ENCODE measurements at places on chromosomes 1 and 21.

GRCh38 chr1:16173447-16174260, 17.8 kb upstream of the EPHA2 start:
- DNase-seq, result peak; percentile 91

DNA sequence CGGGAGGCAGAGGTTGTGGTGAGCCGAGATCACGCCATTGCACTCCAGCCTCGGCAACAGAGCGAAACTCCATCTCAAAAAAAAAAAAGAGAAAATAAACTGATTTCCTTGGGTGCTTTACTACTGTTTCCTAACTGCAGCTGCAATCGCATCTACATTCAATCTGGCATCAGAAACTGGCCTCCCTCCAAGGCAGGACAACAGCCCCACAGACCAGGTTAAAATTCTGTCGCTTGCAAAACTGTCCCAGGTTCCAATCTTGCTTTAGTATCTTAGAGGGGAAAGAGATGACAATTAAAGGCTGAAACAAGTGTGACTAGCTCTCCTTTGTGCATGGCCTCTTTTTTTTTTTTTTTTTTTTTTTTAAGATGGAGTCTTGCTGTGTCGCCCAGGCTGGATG, 32.4 kb upstream of the SLC25A33 start:
- no peak for DNase-seq

DNA sequence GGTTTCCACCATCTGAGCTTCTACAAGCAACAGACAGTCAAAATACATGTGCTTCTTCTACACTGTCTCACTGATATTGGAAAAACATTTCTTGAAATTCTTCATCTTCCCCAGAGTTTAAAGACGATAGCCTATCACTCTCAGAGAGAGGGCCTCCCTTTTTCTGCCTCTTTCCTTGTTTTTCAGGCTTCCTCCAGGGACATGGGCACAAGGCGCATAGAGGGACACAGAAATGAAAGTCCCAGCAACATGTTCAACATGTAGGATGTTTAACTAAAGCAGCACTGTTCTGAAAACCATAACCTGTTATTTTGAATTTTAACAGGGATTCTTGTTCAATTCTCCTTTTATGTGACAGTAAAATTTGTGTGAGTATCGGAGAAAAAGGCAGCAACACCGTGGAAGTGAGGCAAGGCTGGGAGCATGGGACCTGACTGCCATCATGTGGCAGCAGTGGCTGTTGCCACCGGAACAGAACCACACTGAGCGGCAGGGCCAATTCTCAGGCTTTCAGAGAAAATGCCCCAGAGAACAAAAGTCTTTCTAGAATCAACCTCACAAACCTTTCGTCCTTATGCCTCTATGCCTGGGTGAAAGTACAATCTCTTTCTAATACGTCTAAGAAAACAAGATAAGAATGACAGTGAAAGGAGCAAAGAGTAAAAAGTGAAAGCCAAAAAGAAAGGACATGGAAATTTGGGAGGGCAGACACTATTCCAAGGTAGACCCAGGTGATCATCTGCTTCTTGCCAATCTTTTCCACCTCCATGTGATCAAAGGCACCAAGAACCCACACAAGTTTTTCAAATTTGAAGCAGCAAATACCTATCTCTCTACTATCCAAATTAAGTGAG, 54.5 kb downstream of the PCNX2 start:
- DNase-seq, result peak; percentile 28

GRCh38 chr1:171116676-171117075, 26.0 kb downstream of the FMO3 start:
- no peak for DNase-seq

GRCh38 chr21:41663805-41664788, 102.8 kb downstream of the RIPK4 start:
- peak; percentile 61 for DNase-seq

GRCh38 chr1:3483801-3484444, 29.5 kb downstream of the ARHGEF16 start:
- no peak for DNase-seq

- DNase-seq, result no peak
Observed at GRCh38 chr1:11129649-11130390, 30.2 kb upstream of the EXOSC10 start.

DNA sequence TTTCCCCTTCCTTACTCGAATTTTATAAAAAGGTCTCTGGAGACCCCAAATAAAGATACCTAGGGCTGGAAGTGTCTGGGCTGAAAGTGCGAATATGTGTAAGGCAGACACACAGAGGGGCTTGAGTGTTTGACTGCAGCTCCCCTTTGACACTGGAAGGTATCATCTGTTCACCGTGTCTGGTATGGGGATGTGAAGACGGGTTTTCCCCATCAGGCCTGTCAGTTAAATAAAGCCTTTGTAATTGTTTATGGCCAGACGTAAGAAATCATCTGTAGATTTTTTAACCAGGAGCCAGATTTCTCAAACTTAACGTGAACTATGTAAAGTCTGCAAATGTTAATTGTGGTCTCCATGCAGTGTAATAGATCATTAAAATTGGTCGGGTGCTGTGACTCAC, 1173.4 kb downstream of the AMY1C start:
- DNase-seq, result no peak

- no peak for DNase-seq
Observed at GRCh38 chr21:19244502-19245187, 841.1 kb upstream of the TMPRSS15 start.

DNA sequence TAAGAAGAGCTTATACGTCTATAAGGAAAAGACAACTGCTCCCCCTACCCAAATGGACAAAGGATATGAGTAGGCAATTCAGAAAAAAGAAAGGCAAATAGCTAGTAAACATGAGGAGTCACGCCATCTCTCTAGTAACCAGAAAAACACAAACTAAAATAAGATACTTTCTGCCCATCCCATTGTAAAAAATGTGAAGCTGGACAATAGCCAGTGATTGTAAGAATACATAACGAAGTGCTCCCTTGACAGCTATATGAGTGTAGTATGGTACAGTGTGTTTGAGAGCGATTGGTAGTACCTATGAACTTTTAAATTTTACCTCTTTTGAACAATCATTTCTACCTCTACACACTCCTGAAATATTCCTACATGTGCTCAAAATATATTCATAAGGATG, 7.5 kb upstream of the GJA8 start:
- DNase-seq, result no peak

DNA sequence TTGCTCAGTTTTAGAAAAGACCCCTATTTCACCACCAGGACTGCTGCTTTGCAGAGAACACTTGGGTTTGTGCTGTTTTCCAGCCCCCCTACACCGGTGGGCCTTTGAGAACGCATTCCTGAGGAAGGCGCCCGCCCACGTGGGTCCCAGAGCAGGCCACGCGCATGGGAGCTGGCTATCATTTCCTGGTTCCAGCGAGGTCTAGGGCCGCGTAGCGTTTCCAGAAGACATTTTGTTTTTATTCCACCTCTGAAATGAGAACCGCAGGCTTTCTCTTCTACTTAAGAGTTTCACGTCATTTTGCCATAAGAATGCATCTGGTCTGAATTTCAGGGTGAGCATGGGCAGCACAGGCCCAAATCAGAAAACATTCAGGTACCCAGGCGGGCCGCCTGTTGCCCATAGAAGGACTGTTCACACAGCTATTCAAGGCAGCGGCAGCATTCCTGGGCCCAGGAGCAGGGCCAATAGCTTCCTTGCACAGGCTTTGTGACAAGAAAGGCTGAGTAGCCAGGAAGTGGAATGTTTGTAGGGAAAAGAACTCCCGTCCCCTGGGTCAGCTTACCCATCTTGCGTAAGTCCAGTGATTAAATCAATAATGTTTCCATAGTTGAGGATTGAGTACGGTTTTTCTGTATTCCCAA, 1.4 kb upstream of the KLHL21 start:
- no peak for DNase-seq

GRCh38 chr1:29342983-29343382, 106.7 kb downstream of the PTPRU start:
- DNase-seq, result no peak

DNA sequence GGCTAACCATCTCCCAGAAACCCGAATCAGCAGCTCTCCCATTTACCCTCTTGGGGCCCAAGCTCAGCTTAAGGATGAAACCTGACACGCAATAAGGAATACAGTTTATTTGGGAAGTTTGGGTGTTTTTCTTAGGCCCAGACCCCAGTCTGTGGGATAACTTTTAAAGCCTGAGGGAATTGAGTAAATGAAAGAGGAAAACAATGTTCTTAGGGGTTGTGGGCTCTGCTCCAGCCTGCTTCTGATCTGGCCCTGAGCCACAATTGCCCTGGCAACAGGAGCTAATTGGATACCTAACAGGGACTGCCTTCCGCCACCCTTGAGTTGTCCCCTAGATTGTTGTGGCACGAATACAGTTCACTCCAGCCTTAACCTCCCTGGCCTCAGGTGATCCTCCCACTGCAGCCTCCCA, 20.1 kb downstream of the DYRK3 start:
- DNase-seq, result no peak

GRCh38 chr1:151837197-151837596, 2.4 kb downstream of the C2CD4D start:
- no peak for DNase-seq

GRCh38 chr1:221912230-221912629, 170.3 kb upstream of the DUSP10 start:
- no peak for DNase-seq

DNA sequence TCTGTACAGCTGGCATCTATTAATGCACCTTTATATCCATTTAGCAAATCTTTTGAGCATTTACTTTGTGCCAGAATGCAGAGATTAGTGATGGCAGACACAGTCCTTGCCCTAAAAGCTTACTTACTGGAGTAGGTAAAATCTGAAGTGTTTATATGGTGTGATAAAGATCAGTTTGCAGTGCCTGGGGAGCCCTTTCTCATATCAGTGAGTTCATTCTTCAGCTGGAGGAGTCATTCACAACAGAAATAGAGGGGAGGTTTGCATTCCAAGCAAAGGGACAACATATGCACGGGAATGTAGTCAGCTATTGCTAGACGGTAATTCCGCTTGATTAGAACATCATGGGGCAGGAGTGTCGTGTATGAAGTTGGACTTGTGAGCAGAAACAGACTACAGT, 8.4 kb downstream of the SLC35F3 start:
- no peak for DNase-seq

- no peak for DNase-seq
Observed at GRCh38 chr1:179001451-179001850, 24.2 kb upstream of the FAM20B start.

DNA sequence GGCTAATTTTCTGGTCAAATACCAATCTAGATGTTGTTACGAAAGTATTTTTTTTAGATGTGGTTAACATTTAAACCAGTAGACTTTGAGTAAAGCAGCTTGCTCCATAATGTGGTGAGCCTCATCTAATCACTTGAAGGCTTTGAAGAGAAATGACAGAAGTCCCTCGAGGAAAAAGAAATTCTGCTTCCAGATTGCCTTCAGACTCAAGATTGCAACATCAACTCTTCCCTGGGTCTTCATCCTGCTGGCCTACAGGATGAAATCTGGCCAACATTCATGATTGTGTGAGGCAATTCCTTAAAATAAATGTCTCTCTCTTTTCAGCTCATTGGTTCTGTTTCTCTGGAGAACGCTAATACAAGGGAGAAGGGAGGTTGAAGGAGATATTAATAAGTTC, 32.5 kb upstream of the SSX2IP start:
- no peak for DNase-seq

DNA sequence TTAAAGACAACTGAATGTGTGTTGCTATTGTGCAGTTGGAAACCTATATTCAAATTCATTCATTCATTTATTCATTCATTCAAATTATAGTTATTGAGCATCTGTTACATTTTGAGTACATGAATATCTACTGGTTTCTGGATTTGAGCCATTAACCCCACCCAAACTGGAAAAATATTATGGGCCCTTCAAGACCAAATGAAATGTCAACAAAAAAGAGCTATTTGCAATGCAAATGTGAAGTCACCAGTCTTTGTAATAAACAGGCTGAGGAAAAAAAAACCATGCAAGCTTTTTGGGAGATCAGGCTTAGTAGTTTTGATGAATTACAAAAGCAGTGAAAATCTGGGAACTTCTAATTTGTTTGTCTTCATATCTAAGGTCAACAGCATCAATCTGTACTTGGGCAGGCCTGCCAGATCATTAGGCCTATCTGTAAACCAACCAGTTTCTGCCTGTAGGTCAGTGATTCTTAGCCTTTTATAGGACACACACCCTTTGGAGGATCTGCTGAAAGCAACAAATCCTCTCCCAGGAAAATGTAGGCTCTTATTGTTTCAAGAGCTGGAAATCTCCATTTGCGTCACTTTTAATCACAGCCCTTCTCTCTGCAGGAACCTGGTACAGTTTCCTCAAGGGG, 134.7 kb downstream of the FAM78B start:
- DNase-seq, result no peak

- no peak for DNase-seq
Observed at GRCh38 chr1:180981596-180982387, 40.9 kb downstream of the STX6 start.

DNA sequence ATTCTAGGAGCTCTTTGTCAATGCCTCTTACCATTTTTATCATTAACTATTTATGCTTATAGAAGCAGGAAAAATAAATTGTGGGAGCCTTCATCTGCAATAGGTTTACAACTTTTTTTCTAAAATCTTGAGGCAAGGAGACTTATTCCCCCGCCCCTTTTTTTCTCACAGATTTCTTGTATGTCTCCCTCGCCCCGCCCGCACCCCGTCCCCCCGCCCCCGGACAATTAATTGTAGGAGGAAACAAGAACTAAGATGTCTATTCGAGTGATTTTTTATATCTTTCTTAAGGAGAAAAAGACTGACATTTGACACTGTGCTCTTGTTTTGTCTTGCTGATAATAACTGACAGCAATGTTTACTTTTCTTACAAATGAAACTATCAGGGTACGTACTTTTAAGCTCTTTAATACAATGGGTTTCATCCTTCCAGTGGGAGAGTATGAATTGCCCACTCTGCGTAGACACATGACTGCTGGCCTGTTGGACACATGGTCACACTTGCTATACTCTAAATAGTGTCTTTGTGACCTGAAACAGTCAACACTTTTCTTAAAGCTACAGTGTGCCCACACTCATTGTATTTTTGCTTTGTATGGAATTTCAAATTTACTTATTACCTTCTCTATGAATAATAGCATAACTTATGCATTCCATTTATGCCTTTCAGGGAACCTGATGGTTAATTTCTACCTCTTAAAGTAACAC, 1.5 kb upstream of the IVNS1ABP start:
- no peak for DNase-seq

All from MG63 (cell line).